ENCODE measurements at places on chromosomes 4 and X.

- no peak for DNase-seq
These were observed 68.5 kb downstream of the GALNT7 start for GRCh38 chr4:173237152-173237551.

GRCh38 chrX:123408821-123409737 is 225.0 kb downstream of the GRIA3 start:
- DNase-seq = no peak

DNA sequence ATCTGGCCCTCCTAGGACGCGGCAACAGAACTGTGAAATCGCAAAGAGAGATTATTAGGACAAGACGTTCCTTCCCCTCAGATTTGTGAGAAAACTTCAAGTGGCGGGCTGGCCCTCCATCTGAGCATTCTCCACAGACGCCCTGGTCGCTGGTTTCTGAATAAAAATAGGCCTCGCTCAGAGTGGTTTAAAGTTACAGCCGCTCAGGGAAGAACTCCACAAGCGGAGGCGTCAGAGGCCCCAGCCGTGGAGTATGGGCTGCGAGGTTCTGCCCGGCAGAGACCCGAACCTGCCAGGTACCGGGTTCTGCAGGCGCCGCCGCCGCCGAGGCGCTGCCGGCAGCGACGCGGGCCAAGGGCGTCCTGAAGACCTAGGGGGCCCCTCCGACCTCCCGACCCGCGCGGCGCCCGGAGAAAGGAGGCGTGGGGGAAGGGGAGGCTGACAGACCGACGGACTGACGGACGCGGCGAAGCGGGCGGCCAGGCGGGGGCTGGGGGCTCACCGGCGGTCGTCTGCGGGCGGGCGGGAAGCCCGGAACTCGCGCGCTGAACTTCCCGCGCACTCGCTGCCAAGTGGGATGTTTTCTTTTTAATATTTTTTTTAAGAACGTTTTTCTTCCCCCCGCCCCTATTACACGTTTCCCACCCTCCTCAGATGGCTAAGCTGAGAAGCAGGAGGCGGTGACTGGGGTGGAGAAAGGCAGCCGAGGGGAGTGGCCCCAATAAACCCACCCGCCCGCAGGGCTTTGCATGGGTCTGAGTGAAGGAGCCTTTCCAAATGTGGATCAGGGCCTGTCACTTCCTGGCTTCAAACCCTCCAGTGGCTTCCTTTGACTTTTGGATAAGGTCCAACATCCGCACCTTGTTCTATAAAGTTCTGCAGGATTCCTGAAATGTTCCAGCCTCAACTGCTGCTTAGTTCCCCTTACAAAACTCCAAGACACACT is at the start of gene PABPC4L:
PABPC4L (minus strand) TSS at position 574 of the 946 bp plus-strand sequence. CDS start 770 bp downstream, outside the sequence.
- DNase-seq = no peak

DNA sequence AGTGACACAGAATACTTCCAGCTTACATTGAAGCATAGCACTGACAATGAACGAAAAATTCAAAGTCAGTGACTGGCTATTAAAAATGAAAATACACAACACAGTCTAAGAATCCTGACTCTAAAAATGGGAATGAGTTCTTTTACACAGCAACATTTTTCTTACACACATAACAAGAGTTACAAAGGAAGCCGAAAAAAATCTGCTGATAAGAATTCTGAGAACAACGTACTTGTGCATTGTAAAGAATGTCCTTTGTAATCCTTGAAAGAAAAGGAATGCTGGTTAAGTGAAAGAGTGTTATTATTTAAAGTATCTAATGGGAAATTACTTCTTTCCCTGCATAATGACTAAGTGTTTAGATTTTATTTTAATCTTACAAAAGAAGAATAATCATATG is 199.4 kb downstream of the PRDM5 start:
- DNase-seq = no peak

GRCh38 chr4:76384052-76384451 is 36.9 kb downstream of the CCDC158 start:
- DNase-seq = no peak

GRCh38 chr4:17260166-17260907 is 251.6 kb downstream of the QDPR start:
- DNase-seq = no peak

All from C1 segment of cervical spinal cord (tissue), 14 donors.